COR-L47 (cell line): ENCODE measurements at places on chromosomes 1 and 21.

DNA sequence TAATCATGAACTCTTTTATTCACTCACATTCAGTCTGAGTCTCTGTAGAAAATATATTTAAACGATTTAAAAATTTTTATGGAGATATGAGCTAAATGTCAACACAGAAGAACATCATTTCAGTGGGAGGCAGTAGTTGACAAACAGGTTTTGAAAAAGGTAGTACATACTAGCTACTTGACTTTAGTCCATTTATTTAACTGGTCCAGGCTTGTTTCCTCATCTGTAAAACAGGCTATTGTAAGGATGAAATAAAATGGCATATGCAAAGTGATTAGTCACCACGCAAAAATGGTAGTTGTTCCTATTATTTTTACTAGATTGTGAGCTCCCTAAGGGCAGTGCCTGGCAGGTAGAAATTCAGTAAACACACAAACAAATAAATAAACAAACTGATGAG is 75.2 kb downstream of the NTPCR start:
- no peak for DNase-seq

DNA sequence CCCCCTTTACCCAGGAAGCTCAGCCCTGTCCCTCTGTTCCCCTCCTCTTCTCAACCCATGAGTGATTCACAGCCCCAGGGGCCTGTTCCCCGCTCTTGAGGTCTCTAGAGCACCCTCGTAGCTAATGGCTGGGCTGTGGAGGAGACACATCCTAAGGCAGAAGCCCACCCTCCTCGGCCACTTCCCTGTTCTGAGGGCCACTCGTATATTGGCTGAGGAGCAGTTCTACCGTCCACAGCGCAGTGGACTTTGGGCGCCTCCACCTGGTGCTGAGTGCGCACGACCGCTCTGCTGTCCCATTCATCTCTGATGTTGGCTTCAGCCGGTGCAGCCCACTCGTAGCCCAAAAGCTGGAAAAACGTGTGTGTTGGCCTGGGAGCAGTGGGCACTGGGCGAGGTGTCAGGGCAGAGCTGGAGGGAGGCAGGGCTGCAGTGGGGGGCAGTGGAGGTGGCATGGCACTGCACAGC is 24.5 kb upstream of the PKP1 start:
- DNase-seq = no peak

DNA sequence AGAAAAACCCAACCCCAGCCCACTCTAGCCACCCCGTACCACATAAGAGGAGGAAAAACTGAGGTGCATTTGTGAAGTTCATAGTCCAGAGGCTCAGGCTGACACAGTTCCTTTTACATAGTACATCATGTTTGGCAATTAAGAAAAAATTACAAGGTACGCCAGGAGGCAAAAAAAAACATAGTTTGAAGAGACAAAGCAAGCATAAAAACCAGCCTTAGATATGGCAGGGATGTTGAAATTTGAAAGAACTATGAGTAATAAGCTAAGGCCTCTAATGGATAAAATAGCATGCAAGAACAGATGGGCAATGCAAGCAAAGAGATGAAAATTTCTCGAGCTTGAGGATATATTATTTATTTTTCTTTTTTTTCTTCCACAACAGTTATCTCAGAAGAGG is 31.9 kb downstream of the MIXL1 start:
- no peak for DNase-seq

DNA sequence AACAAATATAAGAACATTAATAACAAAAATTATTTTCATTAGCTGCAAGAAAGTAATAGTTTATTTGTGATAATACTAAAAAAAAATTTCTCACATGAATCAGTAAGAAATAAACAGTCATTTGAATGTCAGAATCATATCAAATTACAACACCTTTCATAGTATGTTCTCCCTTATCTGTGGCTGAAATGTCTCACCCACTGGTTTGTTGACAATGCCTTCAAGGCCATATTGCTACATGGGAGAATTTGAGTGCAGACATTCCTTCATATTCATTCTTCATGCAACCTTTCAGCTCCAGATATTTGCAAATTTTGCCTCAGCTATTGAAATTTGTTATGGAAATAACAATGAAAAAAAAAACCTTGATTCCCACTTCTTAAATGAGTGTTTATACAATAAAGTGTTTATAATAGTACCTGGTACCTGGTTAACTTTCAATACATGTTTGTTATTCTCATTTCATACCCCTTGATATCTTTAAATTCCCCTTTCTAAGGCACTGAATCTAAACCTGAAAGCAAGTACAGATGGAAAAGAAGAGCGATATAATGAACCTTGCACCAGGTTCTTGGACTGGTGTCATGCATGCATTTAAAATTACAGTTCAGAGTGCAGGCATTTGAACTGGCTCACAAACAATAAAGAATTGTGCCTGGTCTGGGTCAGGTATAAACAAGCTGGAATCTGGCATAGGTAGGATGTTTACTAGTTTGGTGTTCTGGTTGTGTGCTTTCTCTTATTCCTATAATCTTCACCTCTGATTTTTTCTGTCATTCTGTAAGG is 242.2 kb upstream of the ADGRL2 start:
- DNase-seq = no peak

DNA sequence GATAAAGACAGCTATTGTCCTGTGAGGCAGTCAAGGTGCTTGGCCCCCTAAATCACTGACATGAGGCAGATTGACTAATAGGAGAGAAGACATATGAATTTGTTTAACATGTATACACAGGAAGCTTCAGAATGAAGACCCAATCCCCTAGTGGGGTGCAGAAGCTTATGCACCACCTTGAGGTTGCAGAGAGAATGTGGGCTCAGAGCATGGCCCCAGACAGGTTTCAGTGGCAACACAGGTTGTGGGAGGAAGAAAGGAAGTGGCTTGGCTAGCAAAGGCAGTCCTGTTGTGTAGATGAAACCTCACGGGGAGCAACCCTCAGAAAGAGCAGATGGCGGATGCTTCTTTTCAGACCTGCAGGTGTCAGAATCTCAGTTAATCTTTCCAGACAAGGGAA is 37.0 kb upstream of the PARP1 start:
- DNase-seq = no peak

DNA sequence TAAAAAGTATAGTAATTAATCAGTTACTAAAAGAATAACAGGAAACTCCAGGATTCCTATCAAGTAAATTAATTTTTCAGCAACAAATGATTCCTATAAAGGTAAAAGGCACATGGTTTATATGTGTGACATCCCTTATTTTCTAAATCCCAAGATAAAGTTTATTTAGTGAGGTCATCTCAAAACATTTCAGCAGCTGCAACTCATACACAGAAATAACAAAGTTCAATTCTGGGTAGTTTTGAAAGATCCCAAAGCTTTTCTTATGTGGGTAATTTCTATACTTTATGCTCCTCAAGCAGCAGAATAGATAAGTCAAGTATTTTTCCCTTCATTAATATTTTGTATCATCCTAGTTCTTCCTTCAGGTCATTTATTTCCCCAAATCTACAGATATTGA is 117.7 kb downstream of the EIF4G3 start:
- DNase-seq = no peak

DNA sequence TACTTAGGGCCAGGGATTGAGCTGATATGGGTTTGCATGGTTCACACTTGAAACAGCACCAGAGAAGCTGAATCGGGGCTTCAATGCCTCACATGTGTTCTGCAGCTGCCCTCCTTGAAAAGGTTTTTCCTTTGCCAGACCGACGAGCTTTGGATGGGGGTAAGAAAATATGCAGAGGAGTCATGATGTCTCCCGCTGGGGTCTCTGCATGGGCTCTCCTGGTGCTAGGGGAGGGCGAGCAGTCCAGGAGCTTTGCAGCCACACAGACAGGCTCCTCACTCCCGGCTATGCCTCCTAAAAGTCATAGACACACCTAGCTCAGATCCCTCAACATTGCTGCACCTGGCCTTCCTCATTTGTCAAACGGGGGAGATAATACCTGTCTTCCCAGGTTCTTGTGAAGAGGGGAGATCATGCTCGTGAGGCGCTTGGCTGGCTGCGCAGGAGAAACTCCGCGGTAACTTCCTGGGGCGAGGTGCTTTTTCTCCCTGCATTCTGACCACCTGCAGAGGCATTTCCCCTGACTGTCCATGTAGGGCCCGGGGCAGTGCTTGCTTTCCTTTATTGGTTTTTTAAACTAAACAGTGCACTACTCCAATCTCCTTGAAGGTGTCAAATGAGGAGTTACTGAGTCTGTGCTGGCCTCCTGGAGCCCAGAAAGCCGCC is 112.4 kb downstream of the PLXNA2 start:
- DNase-seq = peak; percentile 77

DNA sequence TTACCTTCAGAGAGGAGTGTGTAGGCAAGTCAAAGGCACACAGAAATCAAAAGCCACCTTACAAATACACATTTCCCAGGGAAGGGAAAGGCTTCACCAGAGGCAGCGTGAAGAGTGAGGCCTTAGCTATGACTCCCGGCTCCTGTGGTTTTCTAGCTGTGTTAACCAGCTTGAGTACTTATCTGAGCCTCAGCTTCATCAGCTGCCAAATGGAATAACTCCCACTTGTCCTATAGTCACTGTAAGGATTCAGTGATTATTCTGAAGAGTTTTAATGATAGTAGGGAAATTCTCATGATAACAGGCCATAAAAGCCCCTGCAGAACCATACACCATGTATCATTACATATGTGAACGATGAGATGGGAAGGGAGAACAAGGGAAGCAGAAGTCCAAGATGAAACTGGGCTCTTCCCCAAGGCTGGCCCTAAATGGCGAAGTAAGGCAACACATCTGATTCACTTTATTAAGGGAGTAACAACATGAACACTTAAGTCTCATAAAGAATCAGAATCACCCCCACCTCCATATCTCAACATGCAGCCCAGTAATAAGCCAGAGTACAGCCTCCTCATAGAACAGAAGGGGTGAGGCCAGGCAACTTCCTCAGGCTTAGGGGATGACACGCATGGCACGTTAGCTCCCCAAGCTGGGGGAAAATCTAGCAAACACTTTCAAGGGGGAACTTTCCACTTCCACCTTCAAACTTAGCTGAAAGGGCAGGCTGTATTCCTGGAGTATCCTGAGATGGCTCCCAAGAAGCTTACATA is 63.7 kb downstream of the SLC66A1 start:
- no peak for DNase-seq

- DNase-seq = no peak
These were observed 62.8 kb downstream of the CNST start for GRCh38 chr1:246629030-246629429.

- peak; percentile 70 for DNase-seq
These were observed at the start of gene S100A13 for GRCh38 chr1:153626904-153627714. Gene S100A13, minus strand, starts transcription at chr1:153627505. Its CDS starts 1,033 bp downstream, at chr1:153626472.

DNA sequence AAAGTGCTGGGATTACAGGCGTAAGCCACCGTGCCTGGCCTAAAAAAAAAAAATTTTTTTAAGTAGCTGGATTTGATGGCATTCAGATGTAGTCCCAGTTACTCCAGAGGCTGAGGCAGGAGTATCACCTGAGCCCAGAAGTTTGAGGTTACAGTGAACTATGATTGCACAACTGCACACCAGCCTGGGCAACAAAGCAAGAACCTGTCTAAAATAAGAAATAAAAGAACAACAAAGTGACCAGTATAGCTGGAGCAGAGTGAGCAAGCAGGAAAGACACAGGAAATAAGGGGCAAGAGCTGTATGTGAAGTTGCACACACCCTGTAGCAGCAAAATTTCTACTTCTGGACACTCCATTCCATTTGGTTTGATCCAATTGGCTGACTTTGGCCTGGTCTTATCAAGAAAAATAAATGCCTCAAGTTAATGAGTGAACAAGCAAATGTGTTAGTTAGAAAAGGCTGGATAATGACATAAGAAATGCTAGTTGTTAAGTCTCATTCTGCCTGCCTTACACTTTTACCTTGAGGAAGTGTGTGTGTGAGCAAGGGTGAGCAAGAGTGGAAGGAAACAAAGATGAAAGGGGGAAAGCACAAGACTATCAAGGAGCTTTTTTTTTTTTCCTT is 7.9 kb downstream of the ATP5IF1 start:
- DNase-seq = no peak

DNA sequence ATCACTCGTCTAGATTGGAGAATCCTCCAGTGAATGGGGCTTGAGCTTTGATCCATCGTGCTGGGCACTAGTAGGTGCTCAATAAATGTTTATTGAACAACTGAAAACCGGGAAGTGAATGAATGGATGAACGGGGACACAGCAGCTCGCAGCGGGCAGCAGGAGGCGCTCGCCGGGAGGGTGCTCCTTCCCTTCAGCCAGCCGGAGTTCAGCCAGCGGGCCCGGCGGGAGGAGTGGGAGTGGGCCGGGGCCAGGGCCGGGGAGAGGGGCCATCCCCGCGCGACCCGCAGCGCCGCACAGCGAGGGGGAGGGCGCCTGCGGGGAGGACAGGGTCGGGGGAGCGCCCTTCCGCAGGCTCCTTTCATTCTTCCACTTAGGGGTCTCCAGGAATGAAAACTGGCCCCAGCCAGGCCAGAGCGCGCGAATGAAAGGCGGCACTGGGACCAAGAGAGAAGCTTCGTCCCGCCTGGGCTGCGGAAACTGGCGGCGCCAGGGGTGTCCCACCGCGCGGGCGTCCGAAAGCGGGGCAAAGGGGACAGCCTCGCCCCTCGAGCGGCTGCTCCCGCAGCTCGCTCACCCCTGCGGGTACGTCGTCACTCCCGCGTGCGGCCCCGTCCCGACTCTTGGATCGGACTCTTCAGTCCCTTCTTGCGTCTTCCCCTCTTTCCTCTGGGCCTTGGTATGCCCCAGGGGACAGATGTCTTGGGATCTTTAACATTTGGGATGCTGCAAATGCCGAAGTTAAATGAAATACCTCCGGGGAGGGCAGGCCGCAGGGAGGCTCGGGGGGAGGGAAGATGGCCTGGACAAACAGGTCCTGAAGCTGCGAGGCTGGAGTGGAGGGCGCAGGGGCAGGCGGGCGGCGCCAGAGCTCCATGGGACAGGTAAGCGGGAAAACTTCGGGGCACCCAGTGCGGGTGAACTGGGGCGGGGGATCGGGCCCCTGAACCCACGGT is 3.6 kb upstream of the INAVA start:
- no peak for DNase-seq

DNA sequence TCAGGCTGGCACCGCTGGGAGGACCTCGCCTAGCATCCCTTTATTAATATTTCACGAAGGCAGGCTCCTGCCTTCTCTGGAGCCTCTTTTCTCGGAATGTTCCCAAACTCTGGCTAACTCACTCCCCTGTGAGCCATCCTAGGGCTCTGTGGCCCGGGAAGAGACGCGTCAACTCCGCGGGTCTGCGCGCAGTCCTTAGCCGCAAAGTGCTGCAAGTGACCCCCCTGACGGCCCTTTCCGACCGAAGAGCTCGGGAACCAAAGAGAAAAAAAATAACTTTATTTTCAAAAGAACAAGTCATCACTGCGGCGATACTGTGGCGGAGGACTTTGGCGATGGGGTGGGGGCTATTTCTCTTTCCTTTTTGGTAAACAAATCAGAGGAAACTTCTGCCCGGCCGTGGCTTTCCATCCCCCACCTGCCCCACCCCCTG is 14.6 kb downstream of the NR5A2 start:
- no peak for DNase-seq

DNA sequence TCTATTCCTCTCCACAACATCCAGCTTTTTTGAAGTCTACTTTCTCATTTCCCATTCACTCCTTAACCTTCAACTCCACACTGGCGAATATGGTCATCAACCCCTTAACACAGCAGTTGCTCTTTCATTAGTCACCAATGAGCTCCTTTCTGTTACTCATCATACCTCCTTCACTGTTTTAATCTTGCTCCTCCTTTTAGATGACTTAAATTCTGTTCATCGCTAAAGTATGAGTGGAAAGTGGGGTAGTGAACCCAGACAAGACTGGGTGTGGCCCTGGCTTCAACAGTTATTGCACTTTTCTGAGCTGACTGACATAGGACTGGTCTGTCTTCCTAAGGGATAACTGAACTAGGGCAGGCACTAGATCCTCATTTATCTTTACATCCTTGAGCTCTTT is 51.3 kb downstream of the AKT3 start:
- no peak for DNase-seq

GRCh38 chr1:44681905-44682882 is 7.7 kb downstream of the ARMH1 start:
- DNase-seq = no peak
